Endothelial cell of umbilical vein (primary cell): ENCODE measurements at places on chromosomes 16 and 17.

DNA sequence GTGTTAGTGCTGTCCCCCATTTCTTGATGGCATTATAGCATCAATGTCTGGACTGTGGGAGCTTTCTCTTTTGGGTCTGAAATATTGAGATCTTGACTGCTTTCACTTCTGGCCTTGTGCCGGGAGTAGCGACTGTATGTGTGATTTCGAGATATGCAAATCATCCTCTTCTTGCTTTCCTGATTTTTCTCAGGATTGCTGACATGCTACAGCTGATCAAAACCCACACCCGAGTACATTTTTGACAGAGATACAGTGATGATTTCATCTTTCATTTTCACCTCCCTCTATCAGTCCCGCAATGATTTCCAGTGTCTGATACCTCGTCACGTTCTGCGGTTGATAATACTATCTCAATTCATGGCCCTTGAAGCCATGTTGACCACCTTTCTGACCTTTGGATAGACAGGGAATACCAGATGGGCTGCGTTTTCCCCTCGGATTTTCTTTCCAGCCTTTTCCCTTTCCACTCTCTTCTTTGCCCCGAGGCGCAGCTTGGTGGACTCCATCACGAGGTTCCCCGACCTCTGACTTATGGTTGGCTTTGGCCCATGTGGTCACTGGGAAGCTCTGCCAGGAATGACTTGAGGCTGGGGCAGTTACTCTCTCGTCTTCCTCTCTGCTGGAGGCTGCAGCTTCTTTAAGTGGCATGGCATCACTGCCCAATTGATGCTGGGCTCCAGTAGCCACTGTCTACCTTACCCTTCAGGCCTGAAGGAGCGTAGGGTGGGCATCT is 184.4 kb downstream of the SNX29 start:
- DNase-seq, result no peak

DNA sequence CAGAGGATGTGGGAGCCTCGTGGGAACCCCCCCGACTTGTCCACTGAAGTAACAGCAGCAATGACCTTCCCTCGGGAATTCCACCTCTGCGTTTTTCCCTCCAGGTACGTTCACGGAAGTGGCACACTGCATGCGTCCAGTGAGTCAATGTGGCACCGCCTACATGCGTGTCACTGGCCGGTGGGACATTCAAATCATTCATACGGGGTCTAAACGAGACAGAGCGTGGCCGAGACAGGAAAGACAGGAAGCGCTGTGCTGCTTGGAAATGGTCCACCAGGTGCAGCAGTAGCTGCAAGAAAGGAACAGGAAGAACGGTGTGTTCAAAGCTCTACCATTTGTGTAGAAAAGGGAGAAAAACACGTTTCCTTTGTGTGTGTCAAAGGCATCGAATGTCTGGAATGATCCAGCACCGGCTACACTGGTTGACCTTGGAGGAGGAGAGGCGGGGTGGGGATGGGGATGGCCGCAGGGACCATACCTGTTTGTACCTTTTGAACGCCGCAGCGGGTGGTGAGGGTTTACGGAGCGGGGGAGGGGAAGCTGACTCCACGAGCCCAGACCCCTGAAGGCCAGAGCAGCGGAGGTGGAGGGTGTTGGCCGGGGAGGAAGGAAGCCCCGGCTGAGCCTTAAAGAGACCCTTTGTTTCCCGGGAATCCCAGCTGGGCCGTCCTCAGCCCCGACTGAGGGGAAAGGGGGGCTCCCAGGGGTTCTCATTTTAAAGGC is 1.7 kb upstream of the PGAP6 start:
- peak; percentile 31 for DNase-seq

DNA sequence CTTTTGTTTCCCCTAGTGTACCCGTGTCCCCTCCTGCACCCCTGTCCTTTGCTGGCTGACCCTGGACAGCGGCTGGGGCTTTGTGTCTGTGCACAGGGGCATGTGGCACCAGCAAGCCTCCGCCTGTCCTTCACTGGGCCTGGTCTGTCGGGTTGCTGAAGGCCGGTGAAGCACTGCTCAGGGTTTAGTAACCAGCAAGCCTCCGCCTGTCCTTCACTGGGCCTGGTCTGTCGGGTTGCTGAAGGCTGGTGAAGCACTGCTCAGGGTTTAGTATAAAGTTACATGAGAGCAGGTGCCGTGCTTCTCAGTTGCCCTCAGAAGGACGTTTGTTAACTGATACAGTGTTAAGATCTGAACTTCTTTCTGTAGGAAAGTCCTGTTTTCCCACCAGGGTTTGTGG is 33.8 kb downstream of the DEF8 start:
- no peak for DNase-seq

DNA sequence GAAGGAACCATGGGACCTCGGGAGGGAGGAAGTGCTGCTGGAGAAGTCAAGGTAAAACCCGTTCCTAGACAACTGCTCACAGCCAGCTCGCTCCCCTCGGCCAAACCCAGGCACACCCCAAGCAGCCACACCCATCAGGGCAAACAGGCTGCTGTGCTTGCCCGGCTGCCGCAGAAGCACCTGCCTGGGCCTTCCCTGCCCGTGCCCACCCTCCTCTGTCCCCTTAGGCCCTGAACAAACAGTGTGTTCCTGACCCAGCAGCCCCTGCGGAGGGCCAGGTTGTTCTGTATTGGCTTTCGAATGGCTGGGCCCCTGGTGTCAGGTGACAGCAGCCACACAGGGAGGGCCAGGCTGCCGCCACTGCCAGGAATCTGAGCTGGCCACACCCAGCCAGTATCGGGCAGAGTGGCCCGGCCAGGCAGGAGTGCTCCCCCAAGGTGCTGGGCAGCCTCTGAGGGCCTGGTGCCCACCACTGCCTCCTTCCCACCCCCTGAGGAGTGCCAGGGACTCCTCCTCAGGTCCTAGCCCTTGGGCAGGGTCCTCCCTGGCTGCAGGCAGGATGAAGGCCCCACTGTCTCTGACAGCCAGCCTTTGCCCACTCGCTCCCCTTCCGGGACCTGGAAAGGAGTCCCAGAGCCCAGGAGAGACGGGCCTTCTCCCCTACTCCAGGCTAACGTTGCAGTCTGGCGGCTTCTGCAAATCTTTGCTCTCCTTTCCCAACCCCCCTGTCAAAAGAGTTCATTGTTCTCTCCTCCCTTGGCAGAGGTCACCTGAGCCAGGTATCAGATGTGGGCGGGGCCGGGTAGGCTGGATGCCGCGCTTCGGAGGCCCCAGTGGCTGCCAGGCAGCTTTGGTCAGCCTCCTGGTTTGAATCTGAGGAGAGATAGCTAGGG is 24.0 kb downstream of the LLGL2 start:
- no peak for DNase-seq

GRCh38 chr16:62530426-62530825 is 494.2 kb upstream of the CDH8 start:
- DNase-seq, result no peak

DNA sequence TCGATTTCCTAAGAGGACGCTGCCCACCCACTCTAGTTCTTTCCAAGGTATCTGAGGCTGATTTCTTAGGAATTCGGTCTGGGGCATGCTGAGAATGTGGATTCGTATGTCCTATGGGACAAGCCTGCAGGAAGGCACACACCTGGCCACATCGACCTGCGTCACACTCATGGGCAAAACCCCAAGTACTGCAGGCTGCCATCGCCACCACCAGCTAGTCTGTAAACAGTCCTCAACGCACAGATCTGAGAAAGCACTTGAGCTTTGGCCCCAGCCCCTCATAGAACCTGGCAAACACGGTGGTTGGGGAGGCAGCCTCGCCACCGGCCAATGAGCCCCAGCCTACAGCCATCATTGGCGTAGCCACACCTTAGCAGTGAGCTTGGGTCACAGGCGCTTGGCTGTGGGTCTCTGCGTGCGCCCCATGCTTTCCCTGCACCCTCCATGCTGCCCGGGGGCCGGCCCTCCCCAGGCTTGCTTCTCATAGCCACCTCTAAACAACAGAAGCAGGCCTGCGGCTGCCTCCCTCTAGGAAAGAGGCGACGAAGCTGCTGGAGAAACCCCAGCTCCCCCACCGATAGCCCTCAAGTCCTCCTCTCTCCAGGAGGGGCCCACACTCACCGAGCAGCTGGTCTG is 75.1 kb downstream of the ZNF778 start:
- no peak for DNase-seq

GRCh38 chr17:55687037-55687436 is 35.6 kb downstream of the TMEM100 start:
- DNase-seq, result no peak

DNA sequence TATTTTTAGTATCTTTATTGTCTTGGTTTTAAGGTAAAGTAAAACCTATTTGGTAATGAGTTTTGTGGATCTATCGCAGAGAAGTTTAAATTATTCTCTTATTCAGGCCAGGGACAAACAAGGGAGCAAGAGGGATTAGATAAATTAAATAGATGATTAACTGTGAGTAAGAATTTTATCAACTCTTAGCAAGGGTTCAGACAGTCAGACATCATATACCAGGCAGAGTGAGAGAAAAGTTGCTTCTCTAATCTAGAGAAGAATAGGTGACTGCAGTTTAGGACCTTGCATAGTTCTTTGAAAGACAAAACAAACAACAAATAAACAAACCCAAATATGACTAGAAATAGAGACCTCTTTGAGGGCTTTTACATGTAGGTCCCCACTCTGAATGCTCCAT is 840.2 kb upstream of the GOT2 start:
- no peak for DNase-seq

- no peak for DNase-seq
These were observed 983.9 kb upstream of the EEF2KMT start for GRCh38 chr16:6081320-6081976.

- DNase-seq, result no peak
These were observed 32.9 kb downstream of the SRCIN1 start for GRCh38 chr17:38572669-38573365.

- no peak for DNase-seq
These were observed 356.2 kb downstream of the SEC14L1 start for GRCh38 chr17:77496831-77497577.

- no peak for DNase-seq
These were observed 1.7 kb downstream of the AKTIP start for GRCh38 chr16:53501216-53501859.

DNA sequence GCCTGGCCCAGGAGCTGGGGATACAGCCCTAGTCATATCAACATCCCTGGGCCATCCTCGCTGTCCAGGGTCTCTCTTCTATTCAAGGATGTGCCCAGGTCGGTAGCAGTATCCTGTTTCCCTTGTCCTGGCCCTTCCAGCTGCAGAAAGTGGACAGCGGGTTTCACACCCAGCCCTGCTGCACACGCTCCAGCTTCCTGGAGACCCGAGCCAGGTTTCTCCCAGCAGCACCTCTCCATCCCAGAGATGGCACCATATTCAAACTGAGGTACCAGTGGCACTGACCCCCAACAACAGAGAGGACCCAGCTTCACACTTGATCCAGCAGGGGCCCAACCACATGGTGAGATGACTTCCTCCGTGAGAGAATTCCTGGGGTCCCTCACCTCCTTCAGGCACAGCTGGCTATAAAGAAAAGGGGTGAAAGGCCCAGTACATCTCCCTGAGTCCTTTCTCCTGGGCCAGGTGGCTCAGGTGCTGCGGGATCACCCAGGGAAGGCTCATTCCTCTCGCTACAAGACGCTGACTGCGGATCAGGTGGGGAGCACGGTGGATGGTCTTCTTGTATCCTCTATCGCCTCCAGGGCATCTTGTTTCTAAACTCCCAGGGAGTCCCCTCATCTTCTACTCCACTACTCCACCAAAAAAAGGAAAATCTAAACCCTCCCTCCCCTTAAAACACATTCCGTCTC is 1.4 kb downstream of the CUEDC1 start:
- no peak for DNase-seq

DNA sequence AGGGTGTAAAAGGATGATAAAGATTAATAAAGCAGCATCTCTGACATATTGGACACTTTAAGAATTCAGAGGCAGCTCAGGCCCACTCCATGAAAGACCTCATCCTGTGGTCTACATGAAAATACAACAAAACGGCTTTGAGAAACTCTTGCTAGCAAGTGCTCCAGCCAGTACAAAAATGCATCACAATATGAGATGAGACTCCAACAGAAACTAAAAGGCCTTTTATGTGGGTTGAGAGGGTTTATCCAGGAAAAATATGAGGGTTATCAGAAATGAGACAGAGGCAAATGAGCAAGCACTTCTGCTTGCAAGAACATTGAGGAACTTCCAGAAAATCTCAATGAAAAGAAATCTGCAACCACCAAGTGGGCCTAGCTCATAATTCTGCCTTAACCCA is 65.7 kb downstream of the LITAF start:
- DNase-seq, result no peak
